ENCODE measurements at places on chromosomes 1 and 21.

DNA sequence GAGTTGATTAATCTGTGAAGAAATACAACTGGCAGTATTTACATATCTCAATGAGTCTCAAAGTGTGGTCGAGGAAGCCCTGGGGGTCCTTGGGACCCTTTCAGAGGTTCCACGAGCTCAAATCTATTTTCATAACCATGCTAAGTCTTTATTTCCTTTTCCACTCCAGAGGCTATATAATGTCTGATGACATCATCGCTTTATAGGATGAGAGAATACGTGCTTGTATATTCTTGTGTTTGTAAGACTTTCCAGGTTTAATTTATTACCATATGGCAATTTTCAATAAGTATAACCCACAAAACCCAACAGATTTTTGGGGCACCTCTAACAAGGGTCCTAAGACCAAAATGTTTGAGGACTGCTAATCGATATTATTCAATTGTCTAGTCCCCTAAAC, 1.4 kb upstream of the SLC19A2 start:
- no peak for DNase-seq

DNA sequence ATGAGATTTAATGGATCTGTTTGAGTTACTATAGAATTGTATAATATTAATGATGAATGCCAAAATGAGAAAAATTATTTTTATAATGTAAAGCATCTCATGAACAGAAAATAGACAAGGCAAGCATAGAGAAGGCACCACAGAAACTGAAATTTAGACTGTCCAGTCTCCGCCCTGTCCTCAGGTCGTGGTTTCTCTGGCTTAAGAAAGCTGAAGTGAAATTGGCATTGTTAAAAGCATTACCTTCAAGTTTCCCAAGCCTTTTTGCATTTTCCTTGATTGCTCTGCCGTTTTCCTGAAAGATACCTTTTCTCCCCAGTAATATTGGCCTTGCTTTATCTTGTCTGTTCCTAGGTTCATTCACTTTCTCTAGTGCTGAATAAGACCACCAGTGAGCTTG, 58.0 kb downstream of the VPS13D start:
- DNase-seq, result no peak

GRCh38 chr1:47761974-47762373, 235.2 kb downstream of the TRABD2B start:
- no peak for DNase-seq

DNA sequence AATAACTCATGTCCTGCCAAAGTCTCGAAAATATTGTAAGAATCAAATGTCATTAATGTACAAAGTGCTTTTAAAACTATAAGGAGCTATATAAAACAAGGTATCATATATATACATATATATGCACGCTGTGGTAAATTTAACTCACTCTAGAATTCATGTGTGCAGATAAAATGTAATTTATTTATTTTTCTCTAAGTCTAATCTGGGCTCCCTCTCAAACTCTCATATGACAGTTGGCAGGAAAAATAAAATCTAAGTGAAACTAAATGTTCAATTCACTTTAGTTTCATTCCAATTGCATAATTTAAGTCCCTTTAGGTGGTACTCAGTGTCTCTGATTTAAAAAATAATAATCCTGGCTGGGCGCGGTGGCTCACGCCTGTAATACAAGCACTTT, 372.0 kb upstream of the DAB1 start:
- no peak for DNase-seq

GRCh38 chr1:177302357-177303044, 131.7 kb downstream of the BRINP2 start:
- DNase-seq, result no peak

DNA sequence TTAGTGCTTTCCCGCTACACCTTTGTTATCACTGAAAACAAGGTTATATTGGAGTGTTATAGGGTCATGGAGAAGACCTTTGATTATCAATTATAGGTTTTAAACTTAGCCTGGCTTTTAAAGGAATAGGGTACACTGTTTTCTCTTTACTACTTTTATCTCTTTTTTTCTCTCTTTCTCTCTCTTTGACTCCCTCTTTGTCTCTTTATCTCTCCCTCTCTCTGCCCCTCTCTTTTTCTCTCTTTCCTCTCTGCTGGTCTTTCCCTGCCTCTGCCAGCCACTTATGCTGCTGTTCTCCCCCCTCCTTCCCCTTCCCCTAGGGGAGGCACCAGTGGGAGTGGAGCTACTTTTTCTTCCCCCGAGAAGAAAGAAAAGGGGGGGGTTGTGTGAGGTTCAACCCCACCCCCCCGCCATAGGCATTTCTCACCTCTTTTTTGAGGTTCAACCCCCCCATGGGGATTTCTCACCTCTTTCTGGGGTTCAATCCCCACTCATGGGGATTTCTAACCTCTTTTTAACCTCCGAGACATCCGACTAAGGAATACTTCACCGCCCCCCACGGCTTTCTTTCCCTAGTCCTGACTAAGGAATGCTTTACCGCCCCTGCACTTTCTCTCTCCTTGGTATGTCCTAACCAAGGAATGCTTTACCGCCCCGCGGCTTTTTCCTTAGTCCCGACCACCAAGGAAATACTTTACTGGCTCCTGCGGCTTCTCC, 17.2 kb upstream of the ZBTB8B start:
- DNase-seq, result no peak

DNA sequence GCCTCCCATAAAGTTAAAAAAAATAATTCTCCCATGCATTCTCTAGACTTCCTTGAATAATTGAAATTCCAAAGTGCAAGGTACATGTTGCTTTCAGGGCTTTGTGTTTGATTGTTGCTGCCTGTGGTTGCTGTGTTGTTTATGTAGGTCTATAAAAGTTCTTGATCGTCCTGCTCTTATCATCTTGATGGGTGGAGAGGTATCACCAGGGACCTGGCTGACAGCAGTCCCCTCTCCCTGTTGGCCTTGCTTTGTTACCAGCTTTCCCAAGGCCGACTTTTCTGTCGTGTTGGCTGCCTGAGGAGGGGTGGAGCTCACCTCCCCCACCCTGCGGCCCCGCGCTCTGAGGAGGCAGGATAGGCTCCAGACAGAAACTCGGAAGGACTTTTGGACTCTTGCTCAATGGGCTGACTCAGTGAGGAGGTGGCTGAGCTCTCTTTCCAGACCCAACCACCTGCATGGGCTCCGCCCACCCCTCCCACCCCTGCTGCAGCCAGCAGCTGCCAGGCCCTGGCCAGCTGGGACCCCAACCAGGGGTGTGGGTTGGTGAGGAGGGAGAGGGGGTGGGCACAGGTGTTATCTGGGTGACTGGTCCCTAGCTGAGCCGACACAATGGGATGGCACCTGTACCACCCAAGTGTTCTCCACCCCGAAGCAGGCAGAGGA, 2.0 kb downstream of the INAVA start:
- no peak for DNase-seq

GRCh38 chr21:44858791-44859190, 14.7 kb downstream of the PTTG1IP start:
- no peak for DNase-seq

- no peak for DNase-seq
Observed at GRCh38 chr1:211639475-211640300, 35.7 kb downstream of the NEK2 start.

GRCh38 chr1:9069326-9070100, at the start of gene SLC2A5:
TSS of gene SLC2A5 (minus strand) at chr1:9069635. CDS start at chr1:9069536, 99 bp downstream.
- DNase-seq, result no peak

DNA sequence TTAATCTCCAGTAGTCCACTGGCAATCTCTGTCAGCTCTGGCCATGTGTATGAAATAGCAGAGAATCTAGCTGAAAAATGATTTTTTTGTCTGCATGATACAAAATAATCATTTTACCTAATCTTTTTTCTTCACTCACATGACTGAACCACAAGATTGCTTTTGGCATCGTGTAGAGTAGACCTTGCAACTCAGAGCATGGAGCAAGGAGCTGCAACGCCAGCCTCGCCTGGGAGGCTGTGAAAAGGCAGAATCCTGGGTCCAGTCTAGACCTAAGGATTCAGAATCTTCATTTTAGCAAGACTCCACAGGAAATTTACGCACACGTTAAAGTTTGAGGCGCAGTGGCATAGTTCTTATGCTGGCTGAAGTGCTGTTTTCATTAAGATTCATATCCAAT, 40.2 kb downstream of the TOMM20 start:
- no peak for DNase-seq

GRCh38 chr21:44368711-44369446, 15.5 kb downstream of the TRPM2 start:
- no peak for DNase-seq

DNA sequence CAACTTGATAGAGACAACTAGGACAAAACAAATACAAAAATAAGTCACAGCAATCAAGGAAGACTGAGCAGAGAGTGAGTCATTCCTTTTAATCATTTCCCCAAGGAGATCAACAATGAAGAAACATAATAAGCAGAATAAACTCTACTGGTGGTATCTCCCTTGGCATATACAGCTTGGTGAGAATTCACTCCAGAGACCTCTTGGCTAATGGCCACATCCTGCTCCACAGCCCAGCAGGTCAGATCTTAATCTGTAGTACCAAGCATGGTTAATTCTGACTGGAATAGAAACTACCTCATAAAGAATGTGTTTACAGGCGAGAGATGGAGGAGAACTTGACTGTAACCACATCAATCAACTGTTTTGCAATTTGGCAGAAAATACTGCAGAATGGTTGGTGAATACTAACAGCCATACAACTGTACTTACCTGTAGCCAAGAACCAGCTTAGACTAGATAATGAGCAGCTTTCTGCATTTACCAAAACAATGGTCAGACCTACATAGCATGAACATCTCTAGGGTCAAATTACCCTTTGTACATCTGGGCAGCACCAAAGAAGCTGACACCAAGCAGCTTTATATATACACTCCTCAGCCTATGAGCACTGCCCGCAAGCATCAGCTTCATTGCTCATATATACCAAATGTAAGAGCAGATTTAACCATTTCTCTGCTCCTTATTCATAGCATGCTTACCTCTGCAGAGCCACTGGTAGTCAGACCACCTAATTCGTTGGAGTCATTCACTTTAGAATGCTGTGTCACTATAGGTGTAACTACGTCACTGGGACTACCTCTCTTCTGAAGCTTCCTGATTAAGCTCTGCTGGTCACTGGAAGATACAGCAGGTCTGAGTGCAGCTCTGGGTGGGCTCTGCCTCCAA, 51.0 kb downstream of the KIAA0319L start:
- DNase-seq, result peak; percentile 80

GRCh38 chr21:44482581-44483287, 27.4 kb downstream of the LRRC3 start:
- no peak for DNase-seq

DNA sequence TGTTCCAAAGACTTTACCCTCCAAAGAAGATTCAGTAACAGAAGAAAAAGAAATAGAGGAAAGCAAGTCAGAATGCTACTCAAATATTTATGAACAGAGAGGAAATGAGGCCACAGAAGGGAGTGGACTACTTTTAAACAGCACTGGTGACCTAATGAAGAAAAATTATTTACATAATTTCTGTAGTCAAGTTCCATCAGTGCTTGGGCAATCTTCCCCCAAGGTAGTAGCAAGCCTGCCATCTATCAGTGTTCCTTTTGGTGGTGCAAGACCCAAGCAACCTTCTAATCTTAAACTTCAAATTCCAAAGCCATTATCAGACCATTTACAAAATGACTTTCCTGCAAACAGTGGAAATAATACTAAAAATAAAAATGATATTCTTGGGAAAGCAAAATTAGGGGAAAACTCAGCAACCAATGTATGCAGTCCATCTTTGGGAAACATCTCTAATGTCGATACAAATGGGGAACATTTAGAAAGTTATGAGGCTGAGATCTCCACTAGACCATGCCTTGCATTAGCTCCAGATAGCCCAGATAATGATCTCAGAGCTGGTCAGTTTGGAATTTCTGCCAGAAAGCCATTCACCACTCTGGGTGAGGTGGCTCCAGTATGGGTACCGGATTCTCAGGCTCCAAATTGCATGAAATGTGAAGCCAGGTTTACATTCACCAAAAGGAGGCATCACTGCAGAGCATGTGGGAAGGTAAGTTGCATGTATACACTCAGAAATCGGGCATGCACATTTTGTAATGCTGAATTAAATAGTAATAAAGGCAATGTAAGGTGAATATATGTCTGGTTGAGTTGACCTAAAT, 97.2 kb downstream of the ZFYVE9 start:
- DNase-seq, result no peak

DNA sequence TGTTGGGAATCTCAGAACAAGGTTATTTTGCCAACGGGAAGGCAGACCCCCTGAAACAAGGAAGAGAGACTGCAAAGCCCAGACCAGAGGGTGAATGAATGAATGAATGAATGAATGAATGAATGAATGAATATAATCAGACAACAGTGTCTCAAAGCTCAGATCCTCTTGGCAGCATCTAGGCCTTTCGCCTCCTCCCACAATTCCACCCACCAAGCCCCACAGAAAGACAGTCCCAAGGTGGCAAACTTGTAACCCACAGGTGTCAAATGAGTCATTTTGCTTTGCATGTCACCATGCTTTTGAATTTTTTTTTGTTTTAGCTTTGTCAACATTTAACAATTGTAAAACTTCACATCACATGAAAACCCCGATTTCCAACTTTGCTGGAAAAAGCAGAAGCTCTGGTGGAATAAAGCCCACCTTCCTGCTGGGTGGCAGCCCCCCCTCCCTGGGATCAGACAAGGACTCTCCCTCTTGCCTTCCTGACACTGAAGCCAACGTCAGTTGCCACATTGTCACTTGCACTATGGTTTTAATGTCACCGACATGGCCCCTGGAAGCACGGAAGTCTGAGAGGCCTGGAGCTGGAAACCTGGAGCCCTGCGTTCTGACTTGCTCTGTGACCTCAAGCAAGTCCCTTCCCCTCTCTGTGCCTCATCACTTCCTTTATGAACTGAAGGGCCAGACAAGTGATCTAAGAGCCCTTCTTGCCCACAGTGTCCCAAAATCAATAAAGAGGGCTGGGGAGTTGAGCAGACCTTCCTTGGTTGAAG, 134.6 kb upstream of the RUNX3 start:
- no peak for DNase-seq

GRCh38 chr21:32917362-32918135, 108.2 kb upstream of the OLIG2 start:
- no peak for DNase-seq

DNA sequence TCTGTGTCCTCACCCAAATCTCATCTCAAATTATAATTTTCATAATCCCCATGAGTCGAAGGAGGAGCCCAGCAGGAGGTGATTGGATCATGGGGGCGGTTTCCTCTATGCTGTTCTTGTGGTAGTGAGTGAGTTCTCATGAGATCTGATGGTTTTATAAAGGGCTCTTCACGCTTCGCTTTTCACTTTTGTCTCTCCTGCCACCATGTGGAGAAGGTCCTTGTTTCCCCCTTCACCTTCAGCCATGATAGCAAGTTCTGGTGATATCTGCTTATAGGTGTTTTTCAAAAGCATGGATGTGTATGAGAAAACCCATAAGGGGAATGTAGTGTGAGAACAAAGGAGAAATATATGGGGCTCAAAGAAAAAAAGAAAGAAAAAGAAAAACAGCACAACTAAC, 405.9 kb upstream of the RGS18 start:
- DNase-seq, result no peak

All from activated naive CD4-positive, alpha-beta T cell treated with anti-CD3 and anti-CD28 coated beads, Interleukin-2, amount 10 ng/mL, durations not matched to agents 7 days and 5 days (primary cell).